ENCODE measurements at places on chromosomes 6 and 20.

DNA sequence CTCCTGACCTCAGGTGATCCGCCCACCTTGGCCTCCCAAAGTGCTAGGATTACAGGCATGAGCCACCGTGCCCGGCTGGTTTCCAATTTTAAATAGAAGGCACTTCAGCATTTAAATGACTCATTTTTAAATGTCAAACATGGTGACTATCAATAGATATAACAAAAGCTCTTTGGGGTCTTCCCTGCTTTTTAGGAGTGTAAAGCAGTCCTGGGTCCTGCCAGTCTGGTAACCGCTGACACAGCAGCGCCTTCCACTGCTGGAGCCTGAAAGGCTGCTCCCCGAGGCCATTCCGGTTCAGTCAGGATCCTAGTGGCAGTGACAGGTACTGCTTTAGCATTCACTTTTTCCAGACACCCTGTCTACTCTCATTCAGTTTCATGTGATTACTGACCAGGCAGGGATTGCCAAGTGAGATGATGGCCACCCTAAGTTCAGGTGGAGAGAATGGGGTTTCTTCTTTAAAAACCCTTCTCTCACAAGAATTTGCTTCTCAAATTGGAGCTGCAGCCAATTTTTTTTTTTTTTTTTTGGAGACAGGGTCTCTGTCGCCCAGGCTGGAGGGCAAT lies 5.1 kb downstream of the DIDO1 start:
- DNase-seq, result peak; percentile 75

DNA sequence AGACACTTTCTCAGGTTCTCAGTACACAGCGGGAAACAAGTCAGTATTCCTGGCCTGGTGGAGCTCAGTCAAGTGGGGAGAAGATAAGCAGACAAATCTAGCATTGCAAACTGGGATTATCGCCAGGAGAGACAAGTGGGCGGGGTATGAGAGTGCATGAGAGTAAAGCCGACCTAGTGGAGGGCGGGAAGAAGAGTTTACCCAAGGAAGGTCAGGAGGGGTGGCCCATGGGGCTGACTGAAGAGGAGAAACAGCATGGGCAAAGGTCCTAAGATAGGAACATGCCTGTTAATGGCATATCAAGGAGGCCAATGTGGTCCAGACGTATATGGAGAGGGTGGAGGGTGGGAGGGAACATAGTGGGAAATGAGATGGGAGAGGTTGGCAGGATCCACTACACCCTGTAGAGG lies 12.4 kb upstream of the CSNK2A1 start:
- no peak for DNase-seq

GRCh38 chr6:11848346-11848651 lies 69.7 kb upstream of the ADTRP start:
- DNase-seq, result no peak

DNA sequence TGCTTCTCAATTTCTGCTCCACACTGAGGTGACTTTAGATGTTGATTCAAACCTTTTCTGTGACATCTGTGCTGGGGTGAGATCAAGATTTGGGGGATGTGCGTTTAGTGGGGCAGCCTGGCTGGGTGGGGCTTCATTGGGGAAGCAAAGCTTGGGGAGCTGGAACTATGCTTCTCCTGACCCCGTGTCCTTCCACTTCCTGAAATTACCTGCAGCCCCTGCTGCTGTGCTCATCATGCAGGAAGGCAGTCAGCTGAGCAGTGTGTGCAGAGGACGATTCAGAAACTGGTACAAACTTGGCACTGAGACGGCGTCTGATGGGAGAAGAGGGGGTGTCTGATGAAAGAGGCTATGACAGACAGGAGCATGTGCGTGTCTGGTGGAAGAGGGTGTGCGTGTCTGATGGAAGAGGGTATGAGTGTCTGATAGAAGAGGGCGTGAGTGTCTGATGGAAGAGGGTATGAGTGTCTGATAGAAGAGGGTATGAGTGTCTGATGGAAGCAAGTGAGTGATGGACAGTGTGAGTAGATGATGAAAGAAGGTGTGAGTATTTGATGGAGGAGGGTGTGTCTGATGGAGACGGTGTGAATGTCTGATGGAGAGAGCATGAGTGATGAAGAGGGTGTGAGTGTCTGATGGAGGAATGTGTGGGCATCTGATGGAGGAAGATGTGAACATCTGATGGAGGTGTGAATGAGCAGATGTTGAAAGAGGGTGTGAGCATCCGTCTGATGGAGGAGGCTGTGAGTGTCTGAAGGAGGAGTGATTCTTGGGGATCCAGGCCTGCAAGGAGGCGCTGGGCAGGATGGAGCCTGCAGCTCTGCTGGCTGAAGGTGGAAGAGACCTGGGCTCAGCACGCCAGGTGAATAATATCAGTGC lies 103.4 kb downstream of the SYCP2 start:
- no peak for DNase-seq

DNA sequence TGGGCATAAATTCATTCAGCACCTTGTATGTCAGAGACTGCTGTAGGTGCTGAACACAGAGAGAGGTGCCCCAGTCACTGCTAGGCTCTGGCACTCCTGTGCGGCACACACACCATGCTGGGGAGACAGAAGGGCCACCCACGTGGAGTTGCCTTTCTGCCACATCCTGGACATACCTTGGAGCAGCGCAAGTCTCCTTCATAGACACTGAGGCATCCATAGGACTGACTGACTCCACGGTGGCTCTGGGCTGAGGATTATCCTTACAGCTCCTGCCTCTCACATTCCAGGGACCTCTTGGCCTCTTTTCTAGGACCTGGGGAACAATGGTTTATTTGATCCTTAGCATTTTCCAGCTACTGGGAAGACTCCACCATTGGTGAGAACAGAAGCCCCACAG lies 26.0 kb upstream of the SLC22A23 start:
- no peak for DNase-seq

DNA sequence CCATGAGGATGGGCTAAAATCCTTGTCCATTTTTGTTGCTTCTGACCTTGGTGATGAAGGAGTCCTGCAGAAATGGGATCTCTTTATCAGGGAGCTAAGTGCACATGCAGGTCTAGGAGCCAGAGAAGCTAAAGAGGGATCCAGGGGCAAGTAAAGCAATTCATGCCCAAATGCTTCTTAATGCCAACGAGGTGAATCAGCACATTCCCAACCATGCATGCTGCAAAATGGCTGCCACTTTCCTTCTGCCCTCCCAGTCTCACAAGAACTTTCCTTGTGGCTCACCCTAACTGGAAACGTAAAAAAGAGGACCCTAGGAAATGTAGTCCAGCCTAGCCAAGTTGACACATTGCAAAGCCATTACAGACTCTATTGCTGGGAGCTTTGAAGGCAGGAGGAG lies 298.4 kb downstream of the MAFB start:
- DNase-seq, result no peak

DNA sequence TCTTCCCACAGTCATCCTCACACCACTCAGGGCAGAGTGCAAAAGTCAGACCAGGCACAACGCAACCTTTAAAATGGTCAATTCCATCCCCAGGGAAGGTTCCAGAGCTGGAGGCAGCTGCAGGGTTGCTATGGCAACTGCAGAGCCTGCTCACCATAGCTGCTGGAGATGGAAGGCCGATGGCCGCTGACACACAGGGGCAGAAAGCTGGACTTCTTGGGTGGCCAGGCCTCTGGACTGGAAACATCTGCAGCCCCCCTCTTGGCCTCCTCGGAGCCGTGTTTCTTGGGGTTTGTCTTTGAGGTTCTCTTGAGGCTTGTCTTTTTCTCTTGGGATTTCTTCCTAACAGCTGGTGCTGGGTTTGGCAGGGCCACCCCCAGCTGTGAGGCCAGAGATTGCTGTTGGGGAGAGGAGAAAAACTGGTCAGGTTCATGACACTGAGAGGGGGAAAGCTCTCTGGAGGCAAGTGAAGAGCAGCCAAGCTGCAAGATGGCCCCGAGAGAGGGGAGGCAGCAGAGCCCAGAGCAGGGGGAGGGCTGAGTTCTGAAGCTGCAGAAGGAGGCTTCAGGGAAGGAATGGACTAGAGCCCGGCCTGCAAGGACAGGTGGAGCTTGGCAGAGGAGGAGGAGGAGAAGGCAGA lies 10.2 kb downstream of the BNIP5 start:
- DNase-seq, result no peak

DNA sequence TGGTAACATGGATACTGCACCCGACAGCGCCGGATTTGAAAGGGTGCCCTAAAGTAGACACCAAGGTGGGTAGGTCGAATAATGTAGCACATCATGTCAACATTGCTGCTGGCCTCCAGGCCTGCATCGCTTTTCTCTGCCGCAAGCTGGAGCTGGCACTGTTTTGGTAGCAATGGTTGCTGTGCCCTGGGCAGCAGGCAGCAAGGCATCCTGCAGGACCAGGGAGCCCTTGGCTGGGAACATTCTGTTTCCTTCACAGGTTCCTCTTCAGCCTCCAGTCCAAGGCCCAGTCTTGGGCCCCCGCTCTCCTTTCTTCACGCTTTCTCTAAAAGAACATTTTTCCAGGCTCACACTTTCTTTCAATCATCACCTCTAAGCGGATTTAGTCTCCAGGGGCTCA lies 365.8 kb upstream of the JARID2 start:
- no peak for DNase-seq

- DNase-seq, result no peak
Observed at GRCh38 chr6:169915769-169916550, 164.5 kb downstream of the ERMARD start.

- DNase-seq, result no peak
Observed at GRCh38 chr6:35603326-35604202, 85.2 kb downstream of the FKBP5 start.

GRCh38 chr6:40383348-40384115 lies 203.6 kb downstream of the LRFN2 start:
- no peak for DNase-seq

DNA sequence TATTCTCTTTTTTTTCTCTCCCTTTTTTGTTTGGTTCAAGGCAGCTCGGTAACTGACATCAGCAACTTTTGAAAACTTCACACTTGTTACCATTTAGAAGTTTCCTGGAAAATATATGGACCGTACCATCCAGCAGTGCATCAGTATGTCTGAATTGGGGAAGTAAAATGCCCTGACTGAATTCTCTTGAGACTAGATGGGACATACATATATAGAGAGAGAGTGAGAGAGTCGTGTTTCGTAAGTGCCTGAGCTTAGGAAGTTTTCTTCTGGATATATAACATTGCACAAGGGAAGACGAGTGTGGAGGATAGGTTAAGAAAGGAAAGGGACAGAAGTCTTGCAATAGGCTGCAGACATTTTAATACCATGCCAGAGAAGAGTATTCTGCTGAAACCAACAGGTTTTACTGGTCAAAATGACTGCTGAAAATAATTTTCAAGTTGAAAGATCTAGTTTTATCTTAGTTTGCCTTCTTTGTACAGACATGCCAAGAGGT lies 10.6 kb downstream of the HEY2 start:
- DNase-seq, result no peak

- no peak for DNase-seq
Observed at GRCh38 chr20:1017677-1018076, 15.6 kb upstream of the RSPO4 start.

All from H9 (cell line).